Breast epithelium (tissue), 4 donors: ENCODE measurements at places on chromosomes 4 and X. TPM values are rescaled to one million over a fixed set of nuclear protein-coding genes. Genes with fewer than 3 reads are reported as not detected.
A peak's percentile ranks its signal among the peaks of the same experiment; 100 is the strongest.

GPM6B gene
- total RNA-seq: 81.7 TPM

HS6ST2 gene
- 1.3 TPM for total RNA-seq

- DNase-seq: no peak
Observed at GRCh38 chr4:128380306-128380705, 92.7 kb upstream of the PGRMC2 start.

- DNase-seq: no peak
Observed at GRCh38 chr4:163554870-163555465, 60.5 kb downstream of the TMA16 start.

- DNase-seq: no peak
Observed at GRCh38 chrX:115134382-115134781, 54.8 kb upstream of the RBMXL3 start.

GRCh38 chr4:32485956-32486355, 1765.8 kb downstream of the PCDH7 start:
- no peak for DNase-seq

- no peak for DNase-seq
Observed at GRCh38 chrX:147875866-147876596, 35.7 kb upstream of the FMR1 start.

- no peak for DNase-seq
Observed at GRCh38 chr4:77451530-77451929, 154.1 kb upstream of the CXCL13 start.

DNA sequence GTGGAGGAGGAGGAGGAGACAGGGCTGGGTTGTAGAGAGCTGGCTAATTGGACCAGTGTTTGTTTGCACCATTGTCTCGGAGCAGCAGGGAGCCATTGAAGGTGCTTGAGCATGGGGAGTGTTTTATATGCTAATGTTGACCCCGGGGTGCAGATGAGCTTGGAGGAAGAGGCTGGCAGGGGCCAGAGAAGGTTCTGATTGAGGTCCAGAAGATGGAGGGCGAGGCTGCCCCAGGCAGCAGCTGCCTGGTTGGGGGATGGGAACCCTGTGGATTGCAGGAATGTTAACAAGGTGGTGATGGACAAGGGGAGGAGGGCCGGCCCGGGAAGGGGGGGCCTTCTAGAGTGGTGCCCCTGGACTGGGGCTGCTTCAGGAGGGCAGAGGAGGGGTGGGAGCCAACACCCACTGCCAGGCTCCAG, 18.0 kb downstream of the DOK7 start:
- DNase-seq: no peak

DNA sequence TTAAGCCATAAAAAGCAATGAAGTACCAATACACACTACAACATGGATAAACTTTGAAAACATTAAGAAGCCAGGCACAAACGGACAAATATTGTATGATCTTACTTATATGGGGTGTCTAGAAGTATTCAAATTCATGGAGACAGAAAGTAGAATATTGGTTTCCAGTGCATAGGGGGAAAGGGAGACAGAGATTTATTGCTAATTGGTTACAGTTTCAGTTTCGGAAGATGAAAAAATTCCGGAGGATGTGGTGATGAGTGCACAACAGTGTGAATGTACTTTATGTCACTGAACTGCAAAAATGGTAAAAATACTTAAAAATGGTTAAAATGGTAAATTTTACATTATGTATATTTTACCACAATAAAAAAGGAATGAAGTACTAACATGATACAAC, 5.1 kb upstream of the PRDX4 start:
- no peak for DNase-seq

DNA sequence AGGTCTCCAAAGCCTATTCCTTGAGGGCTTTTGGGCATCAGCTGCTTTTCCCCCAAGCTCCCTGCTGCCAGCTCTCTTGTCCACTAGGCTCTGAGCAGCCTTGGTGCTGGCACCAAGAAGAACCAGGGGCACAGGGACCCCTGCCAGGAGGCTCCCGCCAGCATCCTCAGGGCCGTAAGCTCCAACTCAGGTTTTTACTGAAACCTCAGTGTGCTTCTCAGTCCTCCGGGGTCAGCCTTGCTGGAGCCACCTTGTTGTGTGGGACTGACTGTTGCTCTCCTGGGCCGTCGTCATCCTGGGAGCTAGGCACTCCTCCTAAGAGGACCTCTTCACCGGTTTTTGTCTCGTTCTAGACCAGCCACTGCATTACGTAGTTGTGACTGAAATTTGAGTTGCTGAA, 38.9 kb downstream of the NOP14 start:
- peak; percentile 19 for DNase-seq

DNA sequence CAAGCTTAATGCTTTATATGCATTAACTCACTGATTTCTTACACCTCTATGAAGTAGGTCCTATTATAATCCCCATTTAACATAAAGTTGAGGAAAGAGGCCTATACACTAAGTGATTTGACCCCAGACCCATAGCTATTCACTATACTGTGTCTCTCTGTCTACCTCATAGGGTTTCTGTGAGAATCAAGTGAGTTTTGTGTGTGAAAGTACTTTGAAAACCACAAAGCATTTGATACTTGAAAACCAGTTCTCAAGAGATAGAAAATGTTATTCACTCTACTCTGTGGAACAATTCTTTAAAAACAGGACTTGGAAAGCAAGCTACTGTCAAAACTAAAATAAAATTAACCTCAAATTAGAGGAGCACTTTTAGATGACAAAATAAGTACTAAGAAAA, 35.0 kb downstream of the SHROOM3 start:
- DNase-seq: no peak
